ENCODE measurements at places on chromosomes 2 and 18. TPM values are rescaled to one million over a fixed set of nuclear protein-coding genes. Genes with fewer than 3 reads are reported as not detected.

DNA sequence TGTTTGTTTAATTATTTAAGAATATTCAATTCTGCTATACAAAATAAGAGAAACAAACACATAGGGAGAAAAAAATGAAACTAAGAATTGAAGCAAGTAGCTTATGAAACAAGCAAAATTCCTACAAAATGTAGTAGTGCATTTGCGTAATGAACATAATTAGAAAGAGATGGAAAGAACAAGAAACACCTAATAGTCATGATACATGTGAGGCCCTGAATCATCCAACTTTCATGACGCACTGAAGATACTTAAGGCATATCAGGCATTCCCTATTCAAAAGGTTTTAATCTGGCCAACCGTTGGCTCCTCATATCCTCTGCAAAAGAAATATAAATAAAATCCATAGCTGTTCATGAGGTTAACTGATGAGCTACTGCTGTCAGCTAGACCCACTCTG is 14.5 kb upstream of the NAB1 start:
- DNase-seq = no peak

- no peak for DNase-seq
Observed at GRCh38 chr2:32478889-32479620, 122.2 kb downstream of the BIRC6 start.

GRCh38 chr2:6951046-6951445 is 33.8 kb downstream of the RNF144A start:
- DNase-seq = no peak

GRCh38 chr2:242054406-242054805 is 184.9 kb downstream of the RTP5 start:
- no peak for DNase-seq

The NAPG gene
- 26.8 TPM for polyA plus RNA-seq

The GALNT5 gene
- 0.05 TPM for polyA plus RNA-seq

The WNT10A gene
- polyA plus RNA-seq = not detected
